ENCODE measurements at places on chromosomes 12 and 14. TPM values are rescaled to one million over a fixed set of nuclear protein-coding genes. Genes with fewer than 3 reads are reported as not detected.

The MYO1A gene
- total RNA-seq: 0.11 TPM

The KRT73 gene
- not detected for total RNA-seq

- peak; percentile 69 for DNase-seq
These were observed 8.6 kb downstream of the ISCU start for GRCh38 chr12:108570743-108571608.

DNA sequence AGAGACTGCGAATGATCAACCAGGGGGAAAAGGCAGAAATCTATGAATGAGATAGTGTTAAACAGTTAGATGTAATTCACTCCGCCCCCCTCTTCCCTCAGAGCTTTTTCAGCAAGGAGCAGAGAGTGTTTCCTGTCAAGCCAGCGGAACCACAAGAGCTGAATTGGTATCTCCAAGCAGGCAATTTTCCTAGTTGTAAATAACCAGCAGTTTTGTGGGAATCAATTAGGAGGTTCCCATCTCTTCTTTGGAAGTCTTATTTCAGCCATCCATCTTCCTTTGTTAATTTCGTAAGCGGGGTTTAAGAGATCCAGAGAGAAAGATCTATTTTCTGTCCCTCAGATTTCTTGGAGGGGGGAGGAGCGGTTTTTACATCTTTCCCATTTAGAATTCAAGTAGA is 178.0 kb downstream of the FOXN3 start:
- no peak for DNase-seq

- DNase-seq: no peak
These were observed 2.8 kb upstream of the TSPAN8 start for GRCh38 chr12:71160585-71160984.

All from Karpas-422 (cell line).